ENCODE measurements at places on chromosomes 12 and 14.

GRCh38 chr12:98653866-98654493 lies 8.9 kb downstream of the APAF1 start:
- no peak for DNase-seq

DNA sequence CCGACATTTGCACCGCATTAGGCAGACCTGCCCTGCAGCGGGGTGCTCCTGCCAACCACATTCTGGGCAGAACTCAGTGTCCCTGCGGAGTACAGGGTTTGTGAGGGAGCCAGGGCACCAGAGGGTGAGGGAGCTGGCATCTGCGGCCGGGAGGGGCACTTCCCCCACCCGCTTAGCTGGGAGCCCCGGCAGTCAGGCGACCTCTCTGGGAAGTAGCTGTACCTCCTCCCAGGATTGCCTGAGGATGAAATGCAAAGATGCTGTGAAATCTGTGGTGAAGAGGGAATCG lies 58.6 kb downstream of the ANKRD9 start:
- no peak for DNase-seq

DNA sequence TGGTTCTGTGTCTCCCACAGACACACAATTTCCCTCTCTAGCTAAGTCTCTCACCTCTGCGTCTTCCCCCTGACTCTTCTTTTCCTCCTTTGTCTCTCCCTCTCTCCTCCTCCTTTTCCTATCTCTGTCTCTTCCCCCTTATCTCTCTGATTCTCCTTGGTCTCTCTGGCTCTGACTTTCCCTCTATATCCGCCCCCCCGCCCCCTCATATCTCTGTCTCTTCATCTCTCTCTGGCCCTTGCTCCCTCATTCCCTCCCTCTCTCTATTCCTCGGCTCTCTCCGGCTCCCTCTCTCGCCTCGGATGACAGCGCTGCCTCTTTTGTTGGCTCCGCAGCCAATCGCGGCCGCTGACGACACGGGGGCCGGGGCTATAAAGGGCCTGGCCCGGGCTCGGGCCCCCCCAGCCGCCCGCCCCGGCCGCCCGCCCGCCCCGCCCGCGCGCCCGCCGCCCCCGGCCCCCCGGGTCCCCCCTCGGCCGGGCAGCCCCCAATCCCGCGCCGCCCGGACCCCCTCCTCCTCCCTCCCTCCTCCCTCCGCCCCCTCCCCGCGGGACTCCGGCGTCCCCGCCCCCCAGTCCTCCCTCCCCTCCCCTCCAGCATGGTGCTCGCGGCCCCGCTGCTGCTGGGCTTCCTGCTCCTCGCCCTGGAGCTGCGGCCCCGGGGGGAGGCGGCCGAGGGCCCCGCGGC lies at the start of gene GDF11:
Gene GDF11 (plus strand): TSS at position 404 of the 687 bp plus-strand sequence. CDS start 195 bp downstream, at position 599.
- no peak for DNase-seq

DNA sequence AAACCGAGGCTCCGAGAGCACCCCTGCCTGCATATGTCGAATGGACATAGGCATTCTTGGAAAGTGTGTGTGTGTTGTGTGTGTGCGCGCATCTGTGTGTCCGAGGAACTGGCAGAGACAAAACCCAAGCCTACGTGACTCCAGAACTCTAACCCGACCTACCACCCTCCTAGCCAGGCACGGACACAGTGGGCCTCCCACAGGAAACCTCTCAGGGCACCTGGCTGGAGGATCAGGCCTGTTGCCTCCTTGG lies 556 bp upstream of the PGF start:
- no peak for DNase-seq

DNA sequence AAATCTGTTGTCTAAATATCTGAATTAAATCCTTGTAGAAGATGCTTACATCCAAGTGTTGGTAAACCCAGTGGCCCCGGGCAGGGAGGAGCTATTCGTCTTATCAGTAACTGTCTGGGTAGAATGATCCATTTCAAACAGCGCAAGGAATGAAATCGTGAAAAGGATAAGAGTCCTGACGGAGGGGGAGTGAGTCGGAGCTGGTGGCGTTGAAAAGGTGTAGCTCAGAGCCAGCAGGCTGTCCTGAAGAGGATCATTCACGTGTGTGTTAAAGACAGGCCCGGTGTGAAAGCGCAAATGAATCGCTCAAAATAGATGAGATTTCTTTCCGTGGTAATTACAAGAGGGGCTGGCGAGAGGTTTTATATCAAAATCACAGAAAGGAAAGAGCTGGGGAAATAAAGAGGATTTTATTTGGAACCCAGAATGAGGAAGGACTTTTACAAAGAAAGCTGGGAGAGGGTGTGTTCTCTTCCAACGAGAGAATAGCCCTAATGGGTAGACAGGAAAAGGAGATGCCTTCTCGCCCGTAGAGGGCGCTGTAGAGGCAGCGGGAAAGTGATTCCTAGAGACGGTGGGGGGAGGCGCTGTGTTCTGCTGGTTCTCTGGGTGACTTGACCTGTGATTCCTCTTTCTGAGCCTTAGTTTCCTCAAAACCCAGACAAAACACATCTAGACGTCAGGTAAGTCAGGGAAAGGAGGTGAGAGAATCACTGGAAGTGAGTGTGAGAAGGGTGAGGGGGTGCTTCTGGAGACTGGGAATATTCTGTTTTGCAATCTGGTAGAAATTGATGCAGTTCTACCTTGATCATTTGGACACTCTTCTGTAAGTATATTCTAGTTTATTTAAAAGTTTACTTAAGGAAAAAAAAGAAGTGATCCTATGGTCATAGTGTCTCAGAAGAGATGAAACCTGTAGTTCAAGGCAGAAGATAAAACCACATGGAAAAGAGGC lies 39.3 kb downstream of the SRRM4 start:
- no peak for DNase-seq

All from pulmonary artery endothelial cell (primary cell).